AG10803 (cell line): ENCODE measurements at places on chromosomes 16 and 17.

GRCh38 chr16:54546521-54546920 is 259.9 kb upstream of the IRX3 start:
- no peak for DNase-seq

GRCh38 chr17:69812240-69812837 is 262.7 kb upstream of the KCNJ16 start:
- DNase-seq = peak; percentile 17

DNA sequence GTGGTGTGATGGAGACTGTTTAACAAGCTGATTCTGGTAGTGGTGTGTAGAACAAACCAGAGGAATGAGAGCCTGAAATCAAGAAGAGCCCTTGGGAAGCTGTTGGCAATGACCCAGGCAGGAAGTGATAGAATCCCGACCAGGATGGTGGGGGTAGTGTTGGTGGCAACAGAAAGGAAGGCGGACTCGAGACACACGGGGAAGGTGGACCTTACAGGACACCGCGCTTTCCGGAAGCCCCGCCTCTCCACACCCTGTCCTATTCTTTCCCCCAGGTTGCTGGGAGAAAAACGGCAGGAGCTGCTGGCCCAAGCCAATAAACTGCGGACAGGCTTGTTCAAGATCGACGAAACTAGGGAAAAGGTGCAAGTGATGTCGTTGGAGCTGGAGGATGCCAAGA is 30.0 kb upstream of the KDM6B start:
- DNase-seq = peak; percentile 7

GRCh38 chr17:78939615-78940014 is 14.4 kb upstream of the TIMP2 start:
- no peak for DNase-seq

DNA sequence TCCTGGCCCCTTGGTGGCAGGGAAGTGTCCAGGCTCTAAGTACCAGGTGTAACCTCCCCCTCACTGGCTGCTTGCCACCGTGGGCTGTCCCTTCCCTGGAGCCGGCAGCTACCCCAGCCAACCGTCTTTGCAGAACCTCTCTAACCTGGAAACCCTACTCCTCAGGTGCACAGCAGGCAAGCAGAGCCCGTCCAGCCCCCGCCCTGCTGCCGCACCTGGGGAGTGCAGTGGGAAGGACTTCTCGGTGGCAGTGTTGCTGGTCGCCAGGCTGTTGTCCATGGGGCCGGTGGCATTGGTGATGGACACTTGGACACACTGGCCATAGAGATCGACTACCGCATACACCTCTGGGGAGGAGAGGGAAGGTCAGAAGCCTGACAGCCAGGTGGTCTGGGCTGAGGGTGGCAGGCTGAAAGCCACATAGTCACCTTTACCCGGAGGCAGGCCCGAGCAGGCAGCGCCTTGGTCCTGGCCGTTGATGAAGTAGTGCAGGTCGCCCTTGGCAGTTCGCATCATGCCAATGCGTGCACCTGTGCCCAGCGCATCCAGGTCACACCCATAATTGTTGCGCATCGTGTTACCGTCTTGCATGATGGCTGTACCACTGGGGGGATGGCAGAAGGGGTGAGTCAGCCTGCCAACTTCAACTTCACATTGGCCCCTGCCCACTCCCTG is 6.5 kb downstream of the NEURL4 start:
- DNase-seq = no peak

- no peak for DNase-seq
Measured at GRCh38 chr16:79400462-79401149, 199.9 kb downstream of the MAF start.

DNA sequence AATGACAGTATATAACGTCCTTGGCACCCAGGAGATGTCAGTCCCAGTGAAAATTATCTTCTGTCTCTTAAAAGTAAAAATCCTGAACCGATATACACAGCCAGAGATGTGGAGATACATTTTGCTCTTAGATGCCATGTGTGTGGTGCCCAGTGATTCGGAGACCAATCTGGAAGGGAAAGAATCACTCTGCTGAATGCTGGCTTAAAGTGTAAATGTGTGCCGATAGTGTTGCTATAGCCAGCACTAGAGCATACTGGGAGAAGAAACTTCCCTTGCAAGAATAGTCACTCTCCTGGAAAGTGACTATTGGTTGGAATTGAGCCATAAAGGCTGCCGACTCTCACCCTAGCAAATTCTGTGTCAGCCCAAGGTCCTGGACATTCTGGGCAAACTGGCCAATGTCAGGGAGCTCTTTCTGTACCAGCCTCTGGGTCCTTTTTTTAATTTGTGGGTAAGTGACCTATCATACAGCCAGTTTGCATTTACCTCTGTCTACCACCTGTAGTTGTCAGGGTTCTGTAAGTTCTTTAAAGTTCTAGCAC is 44.2 kb upstream of the HNF1B start:
- no peak for DNase-seq

- DNase-seq = no peak
Measured at GRCh38 chr17:11813871-11814270, 183.4 kb downstream of the ZNF18 start.
